ENCODE measurements at places on chromosomes 6 and 20.

- DNase-seq: no peak
These were observed 185.0 kb downstream of the CENPW start for GRCh38 chr6:126524811-126525326.

DNA sequence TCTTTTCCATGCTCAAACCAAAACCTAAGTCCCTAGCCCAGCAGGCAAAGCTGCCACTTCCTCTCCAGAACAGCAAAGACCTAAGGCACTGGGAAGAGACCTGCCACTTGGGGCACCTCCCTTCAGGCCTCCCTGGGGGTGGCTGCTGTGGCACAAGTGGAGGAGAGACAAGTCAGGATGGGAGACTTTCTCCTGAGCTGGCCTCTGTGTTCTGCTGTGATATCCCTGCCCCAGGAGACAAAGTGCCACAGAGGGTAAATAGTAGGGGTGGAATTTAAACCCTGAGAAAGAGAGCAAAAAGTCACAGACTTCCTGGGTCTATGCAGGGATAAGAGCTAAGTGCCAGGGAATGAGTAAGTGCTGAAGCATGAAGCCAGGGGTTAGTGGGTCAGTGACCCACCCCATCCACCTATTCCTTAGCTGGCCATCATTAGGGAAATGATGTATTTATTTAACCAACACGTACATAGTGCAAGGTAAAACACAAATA, 84.2 kb downstream of the MRPL14 start:
- DNase-seq: peak; percentile 67

DNA sequence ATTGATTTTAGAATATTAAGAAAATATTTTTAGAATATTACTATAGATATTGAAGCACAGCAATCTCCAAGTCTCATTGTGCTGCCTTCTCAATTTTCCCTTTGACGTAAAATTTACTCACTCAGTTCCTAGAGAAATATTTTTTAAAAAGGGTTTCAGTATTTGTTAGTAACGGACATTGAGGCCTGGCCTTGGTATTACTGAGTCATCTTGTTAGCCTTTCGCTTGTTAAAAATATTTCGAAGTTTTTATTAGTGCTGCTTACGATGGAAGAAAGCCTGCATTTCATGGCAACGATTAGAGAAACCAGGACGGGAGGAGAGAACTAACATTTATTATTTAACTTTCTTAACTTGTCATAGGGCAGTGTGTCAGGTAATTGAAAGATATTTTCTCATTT, 82.2 kb downstream of the TIAM2 start:
- no peak for DNase-seq

- DNase-seq: no peak
These were observed 5.0 kb downstream of the COL20A1 start for GRCh38 chr20:63297796-63298572.

- no peak for DNase-seq
These were observed 21.1 kb downstream of the RAET1L start for GRCh38 chr6:150004101-150004782.

GRCh38 chr20:50130995-50131394, 18.0 kb upstream of the UBE2V1 start:
- no peak for DNase-seq

DNA sequence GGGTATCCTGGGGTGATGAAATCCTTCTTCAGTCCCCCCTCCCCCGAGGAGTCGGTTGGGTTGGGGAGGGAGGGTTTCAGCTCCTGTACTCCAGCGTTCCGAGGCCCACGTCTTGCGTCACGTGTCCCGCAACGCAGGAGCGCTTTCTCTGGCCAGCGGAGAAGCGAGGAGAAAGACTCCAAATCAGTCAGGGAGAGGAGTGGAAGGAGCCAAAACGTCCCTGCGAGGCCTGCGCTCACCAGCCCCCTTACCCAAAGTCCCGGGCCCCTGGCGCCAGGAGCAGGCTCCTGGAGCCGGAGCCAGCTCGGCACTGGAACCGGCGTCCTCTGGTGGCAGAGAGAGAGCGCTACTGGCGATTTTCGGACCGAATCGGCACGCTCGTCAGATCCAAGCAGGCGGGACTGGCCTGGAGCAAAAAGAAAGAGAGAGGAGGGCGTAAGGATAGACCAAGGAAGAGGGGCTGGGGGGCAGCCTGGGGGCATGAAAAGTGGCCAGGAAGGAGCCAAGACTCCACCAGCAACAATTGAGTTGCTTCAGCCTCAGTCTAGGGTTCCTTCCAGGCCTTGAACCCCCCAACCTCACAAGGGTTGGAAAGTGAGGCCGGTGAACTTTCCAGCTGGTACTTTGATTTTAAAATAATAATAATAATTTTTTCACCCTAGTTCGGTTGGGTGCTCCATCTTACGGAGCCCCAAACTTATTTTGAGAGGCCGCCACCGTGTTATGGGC, at the start of gene GNAS:
Gene GNAS, plus strand, starts transcription at position 174 of the 729 bp plus-strand sequence.
- DNase-seq: peak; percentile 54

GRCh38 chr20:51497542-51498467, 44.7 kb downstream of the NFATC2 start:
- peak; percentile 80 for DNase-seq

- no peak for DNase-seq
These were observed 215.9 kb upstream of the TCF21 start for GRCh38 chr6:133673056-133673455.

DNA sequence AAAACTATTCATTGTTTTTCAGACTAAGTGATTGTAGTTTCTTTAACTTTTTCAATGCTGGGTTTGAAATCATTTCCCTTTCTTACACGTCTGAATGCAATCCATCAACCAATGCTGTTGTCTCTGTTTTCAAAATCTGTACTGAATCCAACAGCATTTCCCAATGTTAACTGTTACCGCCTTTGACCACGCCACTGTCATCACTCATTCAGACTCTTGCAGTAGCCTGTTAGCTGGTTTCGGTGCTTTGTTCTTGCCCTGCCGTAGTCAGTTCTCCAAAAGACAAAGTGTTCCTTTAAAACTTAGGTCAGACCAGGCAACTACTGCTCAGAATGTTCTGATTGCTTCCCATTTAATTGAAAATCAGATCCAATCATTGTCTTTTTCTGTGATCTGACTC, 131.3 kb downstream of the PLCB4 start:
- DNase-seq: no peak

GRCh38 chr20:41654884-41655283, 36.7 kb upstream of the CHD6 start:
- peak; percentile 48 for DNase-seq

GRCh38 chr6:18360188-18360587, 27.0 kb upstream of the RNF144B start:
- DNase-seq: no peak

DNA sequence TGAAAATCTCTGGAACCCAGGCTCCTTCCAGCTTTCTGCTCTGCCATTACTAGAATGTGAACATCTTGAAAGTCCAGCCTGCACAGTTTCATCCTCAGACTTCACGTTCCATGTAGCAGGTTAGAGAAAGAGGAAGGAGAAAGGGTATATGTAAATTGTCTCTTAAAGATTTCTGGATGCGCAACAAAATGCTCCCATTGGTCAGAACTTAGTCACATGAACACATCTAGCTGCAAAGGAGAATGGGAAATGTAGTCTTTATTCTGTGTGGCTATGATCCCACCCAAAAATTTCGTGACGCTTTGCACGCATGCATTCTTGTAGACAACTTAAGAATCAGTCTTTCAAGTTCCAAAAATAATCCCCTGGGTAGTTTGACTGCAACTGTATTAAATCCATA, 46.4 kb upstream of the CHD6 start:
- DNase-seq: peak; percentile 62

DNA sequence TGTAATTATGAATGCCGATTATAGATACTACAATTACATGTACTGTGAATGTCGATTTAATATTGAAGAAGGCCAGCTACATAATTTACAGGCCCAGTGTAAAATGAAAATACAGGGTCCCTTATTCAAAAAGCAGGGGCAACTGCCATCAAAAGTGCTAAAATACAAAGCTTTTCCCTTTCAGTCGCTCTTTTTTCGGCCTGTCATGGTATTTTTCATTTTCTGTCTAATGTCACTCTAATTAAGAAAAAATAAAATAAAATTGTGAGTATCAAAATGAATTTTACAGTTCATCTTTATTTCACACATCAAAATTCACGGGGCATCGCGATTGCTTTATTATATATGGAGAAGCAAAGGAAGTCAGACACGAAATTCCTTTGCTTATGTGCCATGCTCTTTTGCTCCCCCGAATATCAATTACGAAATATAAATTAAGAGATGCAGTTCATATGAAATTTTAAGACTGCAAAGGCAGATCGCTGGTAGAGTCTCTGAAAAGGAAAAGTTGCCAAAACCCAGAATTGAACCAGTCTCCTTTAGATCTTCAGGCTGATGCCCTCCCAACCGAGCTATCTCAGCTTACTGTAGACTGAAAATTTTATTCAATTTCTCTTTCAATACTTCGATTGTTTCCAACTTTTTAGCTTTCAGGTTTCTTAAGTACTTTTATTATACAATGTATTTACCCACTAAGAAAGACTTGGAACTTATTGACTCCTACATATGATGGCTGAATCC, 197.0 kb downstream of the TRIM27 start:
- no peak for DNase-seq

GRCh38 chr20:62850333-62850974, 11.2 kb downstream of the TCFL5 start:
- DNase-seq: no peak

DNA sequence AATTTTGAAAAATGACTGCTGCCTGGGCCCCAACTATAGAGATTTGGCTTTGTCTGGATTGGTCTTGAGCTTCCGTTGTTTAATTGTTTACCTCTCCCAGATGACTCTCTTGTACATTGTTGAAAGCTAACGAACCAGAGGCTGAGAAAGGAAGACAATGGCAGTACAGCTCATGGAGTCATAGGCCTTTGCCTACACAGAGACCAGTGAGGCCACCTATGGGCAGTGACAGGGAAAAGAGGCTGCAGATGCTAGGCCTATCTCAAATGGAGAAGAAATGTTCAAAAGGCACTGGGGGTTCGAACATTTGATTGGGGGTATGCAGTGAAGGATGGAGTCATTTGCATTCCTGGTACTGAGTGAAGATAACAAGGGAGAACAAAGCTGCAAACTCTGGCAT, 29.1 kb downstream of the OPN5 start:
- DNase-seq: peak; percentile 2

DNA sequence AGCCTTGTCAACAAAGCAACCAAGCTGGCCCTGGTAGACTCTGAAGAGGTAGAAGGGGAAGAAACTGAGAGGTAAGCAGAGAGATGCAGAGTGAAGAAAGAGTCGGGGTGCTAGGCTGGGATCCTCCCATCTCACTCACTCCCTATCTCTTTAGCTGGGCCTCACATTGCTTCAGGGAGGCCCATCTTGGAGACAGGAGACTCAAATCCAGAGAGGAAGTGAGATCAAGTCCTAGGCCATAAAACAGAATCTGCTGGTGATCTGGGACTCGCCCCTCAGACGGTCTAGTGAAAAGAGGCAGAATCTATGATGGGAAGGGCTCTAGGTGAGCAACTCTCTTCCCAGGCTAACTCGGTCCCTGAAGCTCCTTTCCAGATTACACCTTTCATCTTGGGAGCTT, 659 bp upstream of the GUCA1B start:
- no peak for DNase-seq

GRCh38 chr6:13635948-13636658, 21.0 kb downstream of the NOL7 start:
- peak; percentile 78 for DNase-seq

GRCh38 chr6:5950361-5950785, 56.4 kb downstream of the NRN1 start:
- peak; percentile 62 for DNase-seq

DNA sequence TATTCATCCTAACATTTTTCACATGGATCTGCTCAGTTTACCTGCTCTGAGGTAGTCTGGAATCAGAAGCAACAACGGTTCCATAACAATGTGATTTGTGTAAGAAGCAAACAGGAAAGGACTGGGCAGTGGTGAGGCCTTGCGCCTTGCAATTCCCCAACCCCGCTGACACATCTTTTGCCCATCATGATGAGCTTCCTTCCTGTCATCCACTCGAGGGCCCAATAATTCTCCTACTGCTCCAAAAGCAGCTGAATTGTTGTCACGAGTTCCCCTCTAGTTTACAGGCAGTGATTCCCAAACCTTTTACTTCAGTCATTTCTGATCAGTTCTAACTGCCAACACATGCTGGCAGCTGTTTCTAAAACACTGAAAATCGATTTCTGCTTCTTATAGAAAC, 22.9 kb downstream of the STX7 start:
- DNase-seq: peak; percentile 11

DNA sequence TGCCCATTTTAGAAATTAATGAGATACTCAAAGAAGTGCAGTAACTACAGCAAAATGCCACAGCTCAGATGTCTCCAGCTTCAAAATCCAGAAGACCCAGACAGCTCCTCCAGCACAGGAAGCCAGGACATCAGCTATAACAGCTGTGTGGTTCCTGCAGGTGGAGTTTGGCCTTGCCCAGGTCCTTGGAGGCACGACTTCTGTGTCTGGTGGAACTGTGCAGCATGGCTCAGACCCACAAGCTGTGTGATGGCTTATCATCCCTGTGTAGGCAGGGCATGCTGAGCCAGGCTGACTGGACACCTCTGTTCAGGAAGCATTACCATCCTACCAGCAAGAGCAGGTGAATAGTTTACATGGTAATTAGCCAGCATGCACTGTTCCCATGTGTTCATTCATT, 26.5 kb upstream of the CD93 start:
- DNase-seq: no peak

GRCh38 chr20:55205665-55206064, 730.3 kb downstream of the DOK5 start:
- no peak for DNase-seq

DNA sequence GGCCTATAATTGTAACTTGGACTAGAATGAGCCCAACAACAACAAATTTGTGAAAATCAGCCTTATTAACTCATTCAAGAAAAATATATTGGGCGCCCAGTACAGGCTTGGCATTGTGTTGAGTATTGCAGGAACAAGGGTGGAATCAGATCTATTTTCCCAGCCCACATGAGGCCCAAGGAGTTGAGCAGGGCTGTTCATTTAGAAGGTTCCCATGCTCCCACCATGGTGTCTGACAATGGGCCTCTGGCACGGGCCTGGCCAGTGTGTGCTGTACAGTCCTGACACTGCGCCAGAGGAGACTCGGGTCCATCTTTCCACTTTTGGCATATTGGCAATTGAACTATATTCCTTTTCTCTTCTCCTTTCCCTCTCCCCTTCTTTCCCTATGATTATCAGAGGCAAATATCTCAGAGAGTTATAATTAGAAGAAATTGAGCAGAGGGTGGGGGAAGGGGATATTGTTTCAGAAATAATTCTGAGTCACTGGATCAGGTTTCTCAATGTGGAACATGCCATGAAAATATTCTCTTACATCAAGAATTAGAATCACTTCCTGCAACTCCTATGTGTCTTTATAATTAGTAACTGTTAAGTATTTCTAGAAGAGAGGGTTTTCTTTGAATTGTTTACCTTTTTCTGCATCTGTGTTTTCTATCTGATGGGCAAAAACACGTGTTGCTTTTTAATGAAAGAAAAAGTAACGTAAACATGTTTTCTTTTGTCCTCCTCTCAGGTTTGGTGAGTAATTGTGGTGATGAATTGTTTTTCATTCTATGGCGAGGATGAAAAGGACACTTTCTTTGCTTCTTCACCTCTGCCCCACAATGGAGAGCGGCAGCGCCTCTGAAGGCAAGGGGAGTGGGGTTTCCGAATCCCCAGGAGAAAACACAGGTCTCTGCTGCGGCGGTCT, 209.4 kb downstream of the FOXA2 start:
- DNase-seq: peak; percentile 7

GRCh38 chr6:25366903-25367545, 87.8 kb downstream of the CARMIL1 start:
- no peak for DNase-seq

GRCh38 chr6:7761051-7761450, 35.2 kb downstream of the BMP6 start:
- DNase-seq: no peak

- peak; percentile 36 for DNase-seq
These were observed 38.3 kb downstream of the SNX3 start for GRCh38 chr6:108222504-108222903.

Data from NB4 (cell line).